ENCODE measurements at places on chromosomes 6 and 20.

DNA sequence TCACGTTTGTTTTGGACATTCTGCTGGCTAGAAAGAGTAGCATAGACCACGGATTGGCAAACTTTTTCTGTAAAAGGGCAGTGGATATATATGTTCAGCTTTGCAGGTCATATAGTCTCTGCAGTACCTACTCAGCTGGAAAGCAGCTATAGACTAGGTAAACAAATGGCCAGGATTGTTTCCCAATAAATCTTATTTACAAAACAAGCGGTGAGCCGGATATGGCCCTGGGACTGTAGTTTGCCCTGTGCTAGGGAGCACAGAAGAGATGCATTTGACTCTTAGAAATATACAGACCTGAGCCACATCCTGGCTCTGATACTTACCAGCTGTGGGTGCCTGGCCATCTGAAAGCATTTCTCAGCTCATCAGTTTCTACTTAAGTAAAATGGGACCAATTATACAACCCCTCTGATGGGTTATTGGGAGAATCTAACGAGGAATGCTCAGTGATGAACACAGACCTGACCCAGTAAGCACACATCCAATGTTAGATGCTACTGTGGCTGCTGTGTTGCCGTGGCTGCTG is 120.7 kb downstream of the TSHZ2 start:
- DNase-seq: no peak

DNA sequence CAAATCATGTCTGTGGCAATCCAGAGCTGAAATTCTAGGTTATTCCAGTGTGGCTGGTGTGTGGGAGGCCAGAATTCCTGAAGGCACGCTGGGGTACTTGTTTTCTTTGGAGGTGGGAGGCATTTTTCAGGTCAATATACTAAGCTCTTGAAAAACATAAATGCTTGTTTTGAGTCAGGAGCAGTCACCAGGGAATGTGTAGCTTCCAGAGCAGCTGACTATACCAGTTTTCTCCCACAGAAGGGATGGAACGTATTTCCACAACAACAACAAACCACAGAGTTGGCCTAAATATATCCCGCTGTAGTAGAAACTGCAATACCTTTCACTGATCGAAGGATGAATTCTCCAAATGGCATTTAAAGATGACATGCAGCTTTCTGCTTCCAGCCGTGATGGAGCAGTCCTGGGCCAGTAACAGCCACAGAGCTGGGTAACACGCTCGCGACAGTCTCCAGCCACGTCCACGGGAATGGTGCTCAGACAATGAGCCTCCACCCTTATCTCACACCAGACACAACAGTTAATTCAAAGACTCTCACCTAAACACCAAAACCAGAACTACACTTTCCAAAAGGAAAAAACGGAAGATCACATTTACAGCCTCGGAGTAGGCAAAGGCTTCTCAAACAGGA is 23.2 kb downstream of the CHRNA4 start:
- DNase-seq: no peak

DNA sequence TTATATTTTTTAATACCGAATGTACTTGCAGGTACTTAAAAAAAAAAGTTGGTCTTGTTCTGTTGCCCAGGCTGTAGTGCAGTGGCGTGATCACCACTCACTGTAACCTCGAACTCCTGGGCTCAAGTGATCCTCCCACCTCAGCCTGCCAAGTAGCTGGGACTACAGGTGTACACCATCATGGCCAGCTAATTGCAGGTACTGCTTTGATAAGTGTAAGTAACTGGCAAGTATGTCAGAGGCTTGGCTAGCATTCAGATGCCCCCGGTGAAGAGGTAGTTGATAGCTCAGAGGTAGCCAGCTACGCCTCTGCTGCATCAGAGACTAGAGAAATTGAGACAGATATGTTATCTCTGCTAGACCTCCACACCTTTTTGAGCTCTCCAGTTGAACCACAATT is 40.5 kb downstream of the BTBD9 start:
- DNase-seq: no peak

DNA sequence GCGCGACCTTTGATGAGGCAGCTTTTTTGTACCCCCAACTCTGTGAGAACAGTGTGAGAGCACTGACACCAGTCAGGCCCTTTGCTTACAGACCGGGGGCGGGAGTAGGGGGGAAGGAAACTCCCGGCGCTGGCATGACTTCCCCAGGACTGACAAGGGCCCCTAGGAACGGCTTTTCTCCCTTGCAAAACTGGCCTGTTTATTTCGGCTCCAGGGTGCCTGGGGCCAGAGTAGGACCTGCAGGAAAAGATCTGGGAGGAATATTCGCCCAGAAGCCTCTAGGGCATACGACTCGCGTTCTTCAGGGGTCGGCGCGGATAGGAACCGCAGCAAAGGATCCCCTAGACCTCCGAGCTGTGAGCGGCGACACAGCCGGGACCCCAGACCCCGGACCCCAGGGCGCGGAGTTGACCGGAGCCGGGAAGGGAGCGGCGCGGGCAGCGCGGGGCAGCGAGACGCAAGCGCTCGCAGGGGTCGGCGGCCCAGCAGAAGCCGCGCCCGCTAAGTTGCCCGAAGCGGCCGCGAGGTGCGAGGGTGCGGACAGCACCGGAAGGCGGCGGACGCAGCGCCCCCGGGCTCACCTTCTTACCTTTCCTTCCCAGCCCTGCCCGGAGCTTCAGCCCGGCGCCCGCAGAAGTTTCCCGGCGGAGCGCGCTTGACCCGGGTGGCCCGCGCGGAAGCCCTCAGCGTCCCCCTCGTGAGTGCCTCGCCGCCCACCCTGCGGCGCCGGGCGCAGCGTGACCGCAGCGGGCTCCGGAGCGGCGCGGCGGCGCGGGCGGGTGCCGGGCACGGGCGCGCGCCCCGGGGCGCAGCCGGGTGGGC is at the start of gene POPDC3:
TSS of gene POPDC3 (minus strand) at position 771 of the 822 bp plus-strand sequence. CDS start 18,105 bp downstream, outside the sequence.
- DNase-seq: no peak

DNA sequence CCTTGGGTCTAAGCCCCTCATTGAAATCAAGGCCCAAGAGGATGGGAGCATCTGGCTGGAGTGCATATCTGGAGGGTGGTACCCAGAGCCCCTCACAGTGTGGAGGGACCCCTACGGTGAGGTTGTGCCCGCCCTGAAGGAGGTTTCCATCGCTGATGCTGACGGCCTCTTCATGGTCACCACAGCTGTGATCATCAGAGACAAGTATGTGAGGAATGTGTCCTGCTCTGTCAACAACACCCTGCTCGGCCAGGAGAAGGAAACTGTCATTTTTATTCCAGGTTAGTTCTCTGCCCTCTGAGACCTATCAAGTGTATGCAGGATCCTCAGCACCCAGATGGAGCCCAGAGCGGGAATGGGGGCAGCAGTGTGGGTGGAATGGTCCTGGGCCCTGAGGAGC is 5.1 kb downstream of the BTN2A2 start:
- no peak for DNase-seq

DNA sequence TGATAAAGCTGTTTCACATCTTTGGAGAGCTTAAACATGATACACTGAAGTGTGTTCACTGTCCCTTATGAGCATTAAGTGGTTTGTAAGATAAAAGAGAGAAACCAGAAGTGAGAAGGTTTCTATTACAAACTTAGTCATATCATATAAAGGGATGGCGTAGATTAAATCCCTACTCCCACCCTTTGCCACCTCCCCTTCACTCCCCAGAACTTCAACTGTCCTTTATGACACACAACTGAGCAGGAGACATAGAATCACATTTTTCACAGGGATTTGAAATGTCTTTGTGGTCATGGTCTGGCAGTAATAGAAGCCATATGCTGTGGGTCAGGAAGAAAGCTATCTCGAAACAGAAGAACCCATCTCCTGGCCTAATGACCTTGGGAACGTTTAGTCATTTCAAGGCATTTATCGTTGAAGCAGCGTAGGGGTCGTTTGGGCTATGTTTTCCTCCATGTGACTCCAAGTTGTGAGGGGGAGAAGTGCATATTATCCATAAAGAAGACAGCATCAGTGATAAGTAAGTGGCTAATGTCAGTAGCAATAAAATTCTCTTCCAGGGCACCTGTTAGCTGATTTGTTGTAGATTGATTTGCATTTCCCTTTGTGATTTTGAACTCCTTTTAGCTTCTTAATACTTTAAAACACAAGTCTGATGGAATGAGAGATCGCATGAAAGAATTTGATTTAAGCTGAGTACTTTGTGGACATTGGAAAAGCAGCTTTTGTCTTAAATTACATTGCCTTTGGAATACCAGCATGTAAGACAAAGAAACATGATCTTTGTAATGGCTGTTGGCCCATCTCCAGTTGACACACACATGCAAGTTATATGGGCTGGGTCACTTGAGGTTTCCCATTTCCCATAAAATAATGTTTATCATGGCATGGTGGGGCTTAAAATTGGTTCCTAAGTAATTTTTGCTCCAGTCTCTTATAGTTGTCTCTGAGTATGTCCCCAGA is 501.5 kb upstream of the FLRT3 start:
- DNase-seq: no peak

- DNase-seq: no peak
Measured at GRCh38 chr6:144098993-144099392, 3.6 kb upstream of the SF3B5 start.

- DNase-seq: no peak
Measured at GRCh38 chr6:48996461-48997119, 466.5 kb downstream of the MMUT start.

DNA sequence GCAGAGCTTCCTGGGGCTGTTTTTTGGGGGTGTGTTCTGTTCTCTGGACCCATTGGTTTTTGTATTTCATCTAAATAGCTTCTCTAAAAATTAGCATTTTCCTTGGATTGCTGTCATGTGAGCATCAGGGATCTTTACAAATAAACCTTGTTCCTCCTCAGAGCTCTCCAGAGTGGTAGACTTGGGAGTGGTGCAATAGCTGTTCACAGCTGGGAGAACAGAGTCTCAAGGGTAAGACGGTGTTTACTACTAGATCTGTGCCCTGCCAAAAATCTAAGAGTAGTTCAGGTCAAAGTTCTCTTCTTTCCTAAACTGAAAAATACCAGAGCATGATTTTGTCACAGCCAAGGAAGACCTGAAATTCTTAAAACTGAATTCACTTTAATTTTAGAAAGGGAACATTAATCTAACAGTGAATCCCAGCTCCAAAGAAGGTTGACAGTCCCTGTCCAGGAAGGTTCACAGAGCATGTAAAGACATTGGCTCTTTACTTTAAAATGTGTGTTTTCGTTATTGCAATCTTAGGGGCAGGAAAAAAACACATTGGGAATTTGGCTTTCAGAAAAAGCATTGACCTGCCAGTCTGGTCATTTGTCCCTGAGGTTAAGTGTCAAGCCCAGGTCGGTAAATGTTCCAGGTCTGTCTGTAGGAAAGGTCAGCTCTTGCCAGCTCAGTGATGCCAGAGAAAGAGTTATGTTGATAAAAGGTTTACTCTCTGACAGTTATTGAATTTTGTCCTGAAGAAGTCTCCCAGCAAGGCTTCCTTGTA is 43.3 kb downstream of the VAPB start:
- no peak for DNase-seq

DNA sequence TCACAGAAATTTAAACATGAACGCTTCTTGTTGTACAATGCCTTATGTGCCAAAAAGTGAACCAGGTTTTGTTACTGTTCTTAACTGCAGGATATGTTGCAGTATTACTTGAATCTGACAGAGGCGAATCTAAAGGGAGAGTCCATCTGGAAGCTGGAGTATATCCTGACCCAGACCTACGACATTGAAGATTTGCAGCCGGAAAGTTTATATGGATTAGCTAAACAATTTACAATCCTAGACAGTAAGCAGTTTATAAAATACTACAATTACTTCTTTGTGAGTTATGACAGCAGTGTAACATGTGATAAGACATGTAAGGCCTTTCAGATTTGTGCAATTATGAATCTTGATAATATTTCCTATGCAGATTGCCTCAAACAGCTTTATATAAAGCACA is 19.9 kb downstream of the SMPDL3A start:
- no peak for DNase-seq

- no peak for DNase-seq
Measured at GRCh38 chr6:159992366-159992765, 23.5 kb downstream of the IGF2R start.

GRCh38 chr6:127120023-127120786 is 1.7 kb downstream of the RSPO3 start:
- DNase-seq: no peak

DNA sequence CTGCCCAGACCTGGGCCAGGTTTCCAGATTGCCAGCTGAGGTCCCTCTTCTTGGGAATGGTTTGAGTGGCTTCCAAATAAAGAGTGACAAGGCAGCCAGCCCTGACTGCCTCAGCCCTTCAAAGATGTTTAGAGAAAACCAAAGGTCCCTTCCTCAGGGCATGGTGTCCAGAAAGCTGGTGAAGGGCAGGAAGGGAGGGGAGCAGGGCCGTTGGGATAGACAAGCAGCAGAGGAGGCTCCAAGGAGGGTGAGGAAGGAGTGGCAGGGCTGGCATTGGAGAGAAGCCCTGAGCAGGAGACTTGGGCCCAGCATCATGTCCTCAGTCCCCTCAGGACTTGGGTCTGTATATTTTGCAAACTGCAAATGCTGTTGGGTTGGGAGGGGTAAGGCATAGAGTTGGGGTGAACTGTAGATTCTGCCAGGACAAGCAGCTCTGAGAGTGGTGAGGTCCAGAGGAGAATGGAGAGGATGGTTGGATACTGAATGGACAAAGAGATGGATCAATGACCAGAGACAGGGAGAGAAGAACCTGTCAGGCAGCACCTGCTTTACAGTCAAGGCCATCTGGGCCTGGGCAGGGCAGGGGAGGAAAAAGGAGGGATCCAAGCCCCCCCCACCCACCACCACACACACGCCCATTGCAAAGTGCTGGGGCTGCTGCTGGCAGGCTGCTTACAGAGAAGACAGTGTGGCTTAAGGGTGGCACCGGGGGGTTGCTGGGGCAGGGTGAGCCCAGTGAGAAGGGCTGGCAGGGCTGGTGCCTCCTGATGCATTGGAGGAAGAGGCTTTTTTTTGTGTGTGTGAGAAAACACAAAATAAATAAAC is 5.5 kb upstream of the DSN1 start:
- no peak for DNase-seq

- DNase-seq: no peak
Measured at GRCh38 chr6:160851031-160851430, 140.5 kb upstream of the MAP3K4 start.

DNA sequence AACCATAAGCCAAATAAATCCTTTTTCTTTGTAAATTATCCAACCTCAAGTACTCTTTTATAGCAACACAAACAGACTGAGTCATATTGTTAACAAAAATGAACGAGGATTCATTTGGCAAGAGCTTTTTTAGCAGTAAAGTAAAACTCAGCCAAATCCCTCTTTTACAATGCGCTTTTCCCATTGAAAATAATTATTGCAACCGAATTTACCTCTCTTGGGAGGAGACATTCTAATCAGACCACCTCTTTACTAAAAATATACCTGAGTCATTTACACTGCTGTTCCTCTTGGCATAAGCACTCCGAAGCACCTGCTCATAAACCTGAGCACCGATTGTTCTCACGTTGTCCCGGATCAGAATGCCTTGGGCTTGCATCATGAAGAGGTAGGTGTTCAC is 57.4 kb downstream of the B4GALT5 start:
- DNase-seq: no peak

- DNase-seq: no peak
Measured at GRCh38 chr6:70221025-70221714, 81.7 kb downstream of the COL9A1 start.
